ENCODE measurements at places on chromosomes 3 and 15.

DNA sequence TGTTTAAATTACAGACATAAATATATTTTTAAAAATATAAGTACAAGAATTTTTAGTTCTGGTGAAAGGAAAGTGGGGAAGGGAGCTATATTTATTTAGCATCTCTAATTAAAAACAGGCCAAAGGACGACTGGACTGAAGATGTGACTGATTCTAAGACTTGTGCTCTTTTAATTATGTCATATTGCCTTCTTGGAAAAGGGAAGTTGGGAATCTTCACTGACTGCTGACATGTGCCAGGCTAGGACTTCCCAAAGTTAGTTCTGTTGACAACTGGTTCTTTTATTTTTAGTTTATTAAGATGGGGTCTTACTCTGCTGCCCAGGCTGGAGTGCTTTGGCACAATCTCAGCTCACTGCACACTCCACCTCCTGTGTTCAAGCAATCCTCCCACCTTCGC lies 13.5 kb downstream of the CNOT10 start:
- DNase-seq = no peak

GRCh38 chr3:130990282-130990681 lies 36.3 kb downstream of the ASTE1 start:
- DNase-seq = no peak

DNA sequence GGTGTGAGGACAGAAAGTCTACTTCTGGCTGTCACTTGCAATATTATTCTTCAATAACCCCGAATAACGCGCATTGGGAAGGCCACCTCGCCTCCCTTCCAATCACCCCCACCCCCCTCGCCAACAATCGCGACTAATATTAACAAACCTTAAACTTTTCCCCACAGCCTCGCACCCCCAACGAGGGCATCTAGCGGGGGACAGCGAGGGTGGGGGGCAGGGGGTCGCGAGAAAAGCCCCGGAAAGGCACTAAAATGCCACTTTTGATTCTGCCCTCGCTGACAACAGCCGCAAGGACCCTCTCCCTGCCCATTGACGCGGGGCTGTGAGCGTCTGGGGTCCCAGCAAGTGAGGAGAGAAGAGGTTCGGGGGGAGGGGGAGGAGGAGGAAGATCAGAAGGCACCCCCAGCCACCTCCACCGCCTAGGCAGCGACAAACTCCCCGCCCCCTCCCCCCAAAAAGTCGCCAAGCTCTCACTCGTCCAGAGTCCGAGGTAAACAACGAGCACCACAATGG lies 868 bp downstream of the SATB1 start:
- no peak for DNase-seq

DNA sequence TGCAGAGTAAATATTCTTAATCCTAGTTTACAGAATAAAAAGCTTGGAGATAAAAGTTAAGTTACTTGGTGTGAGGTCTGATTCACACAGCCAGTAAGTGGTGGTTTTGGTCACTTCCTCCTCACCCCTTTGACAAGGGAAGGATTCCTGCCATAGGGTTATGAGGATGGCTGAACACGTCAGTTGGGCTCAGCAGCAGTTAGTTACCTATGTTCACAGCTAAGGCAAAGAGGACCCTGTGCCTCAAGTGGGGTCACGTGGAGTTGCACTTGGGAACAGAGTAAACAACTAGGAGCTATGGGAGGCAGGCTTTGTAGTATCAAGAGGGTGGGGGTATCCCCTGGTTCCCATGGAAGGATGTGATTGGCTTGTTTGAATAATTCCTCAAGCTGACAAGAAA lies 232.2 kb downstream of the UBE2E2 start:
- DNase-seq = no peak

- no peak for DNase-seq
Measured at GRCh38 chr3:104523136-104523535, 843.6 kb upstream of the ALCAM start.

- DNase-seq = no peak
Measured at GRCh38 chr3:87435926-87436620, 159.7 kb upstream of the POU1F1 start.

GRCh38 chr3:155154255-155154654 lies 74.1 kb downstream of the MME start:
- DNase-seq = no peak

DNA sequence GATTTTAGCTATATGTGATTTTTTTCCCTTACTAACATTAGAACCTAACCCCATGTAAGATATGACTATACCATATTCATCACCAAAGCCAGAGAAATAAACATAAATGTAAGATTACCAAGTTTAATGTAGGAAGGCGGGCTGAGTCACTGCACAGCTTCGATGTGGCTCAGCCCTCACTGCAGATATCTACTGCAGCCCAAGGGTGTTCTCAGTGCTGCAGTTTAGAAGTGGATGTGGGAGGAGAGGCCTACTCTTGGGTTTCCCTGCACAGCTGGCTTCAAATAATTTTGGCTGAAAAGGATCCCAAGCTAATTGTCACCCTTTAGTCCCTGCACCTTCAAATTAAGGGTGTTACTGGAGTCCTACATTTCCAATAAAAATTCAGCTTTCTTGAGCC lies 9.3 kb downstream of the ARPP19 start:
- DNase-seq = peak; percentile 19

DNA sequence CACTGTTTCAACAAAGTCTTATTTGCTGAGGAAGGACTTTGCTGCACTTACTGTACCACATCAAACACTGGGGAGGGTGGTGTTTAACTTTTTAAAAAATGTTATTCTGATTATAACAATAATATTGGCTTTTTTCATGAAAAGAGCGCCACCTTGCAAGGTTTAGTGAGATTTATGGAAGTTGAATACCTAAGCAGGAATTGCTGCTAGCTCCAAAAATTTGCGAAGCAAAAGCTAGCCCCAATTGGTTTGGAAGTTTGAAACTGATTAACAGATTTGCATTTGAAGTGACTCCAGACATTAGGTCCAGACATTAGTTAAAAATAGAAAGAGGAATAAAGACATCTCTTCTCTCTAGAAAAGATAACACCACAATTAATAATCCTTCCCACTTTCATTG lies 6.7 kb downstream of the ZIC1 start:
- no peak for DNase-seq

DNA sequence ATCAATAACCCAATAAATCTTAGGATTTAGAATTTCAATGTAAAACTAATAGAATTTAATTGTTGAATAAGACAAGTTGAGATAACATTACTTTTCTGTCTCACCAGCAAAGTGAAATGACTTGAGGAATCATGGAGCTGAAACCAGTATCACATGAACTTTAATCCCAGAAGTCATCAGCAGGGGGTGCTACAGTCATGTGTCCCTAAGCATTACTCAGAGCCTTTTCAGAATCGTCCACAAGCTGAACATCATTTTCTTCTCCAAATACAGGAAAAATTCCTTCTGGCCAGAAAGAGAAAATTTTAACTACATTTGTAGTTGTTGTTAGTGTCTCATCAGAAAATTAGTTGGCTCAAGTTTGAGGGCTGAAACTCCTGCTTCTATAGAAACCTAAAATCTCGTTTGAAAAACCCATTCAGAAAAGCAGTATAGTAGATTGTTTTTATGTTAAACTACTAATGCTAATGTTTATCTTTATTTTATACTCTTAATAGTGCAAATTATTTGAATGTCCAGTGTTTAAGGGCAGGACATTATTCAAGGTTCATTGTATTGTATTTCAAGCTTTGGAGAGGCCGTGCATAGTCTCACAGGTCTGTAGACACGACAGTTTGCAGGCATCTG lies 384.1 kb downstream of the PLOD2 start:
- peak; percentile 71 for DNase-seq
